Activated CD4-positive, alpha-beta memory T cell treated with anti-CD3 and anti-CD28 coated beads for 36 hours (primary cell): ENCODE measurements at places on chromosomes 3 and 15. TPM values are rescaled to one million over a fixed set of nuclear protein-coding genes. Genes with fewer than 3 reads are reported as not detected.

DNA sequence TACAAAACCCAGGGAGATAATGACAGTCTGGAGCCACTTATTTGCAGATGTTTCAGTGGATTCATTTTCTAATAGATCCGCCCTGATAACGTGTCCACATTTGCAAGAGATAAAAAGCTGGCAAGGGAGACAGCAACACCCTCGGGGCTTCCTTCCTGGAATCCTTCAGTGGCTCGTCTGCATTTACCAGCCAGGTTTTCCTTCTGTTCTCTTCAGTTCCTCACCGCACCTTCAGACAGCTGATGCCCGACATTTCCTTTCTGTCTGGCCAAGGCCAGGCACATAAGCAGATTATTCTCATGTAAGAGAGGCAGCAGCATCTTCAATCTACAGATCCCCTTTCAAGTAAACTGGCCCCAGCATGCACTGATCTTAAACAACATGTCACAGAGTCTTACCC lies 56.2 kb upstream of the SPATA12 start:
- H3K27ac ChIP-seq = no peak overlapping the region
- peaks cover 7% of the 10 kb centered on the region for H3K27me3 ChIP-seq
- no peak overlapping the region for H3K4me3 ChIP-seq
- H3K36me3 ChIP-seq = no peaks in the 10 kb centered on the region
- peaks cover 4% of the 10 kb centered on the region for H3K4me1 ChIP-seq

- peaks cover 5% of the 10 kb centered on the region for H3K4me1 ChIP-seq
- H3K36me3 ChIP-seq = no peaks in the 10 kb centered on the region
- H3K4me3 ChIP-seq = no peak overlapping the region
- no peak overlapping the region for H3K27ac ChIP-seq
These were observed 112.1 kb upstream of the MB21D2 start for GRCh38 chr3:193029800-193030199.

- H3K27me3 ChIP-seq = no peaks in the 10 kb centered on the region
- H3K4me3 ChIP-seq = no peak overlapping the region
- peaks cover 16% of the 10 kb centered on the region for H3K4me1 ChIP-seq
- H3K36me3 ChIP-seq = peaks cover 25% of the 10 kb centered on the region
- no peak for DNase-seq
- no peak overlapping the region for H3K27ac ChIP-seq
These were observed 415.3 kb downstream of the FOXP1 start for GRCh38 chr3:71168121-71168721.

DNA sequence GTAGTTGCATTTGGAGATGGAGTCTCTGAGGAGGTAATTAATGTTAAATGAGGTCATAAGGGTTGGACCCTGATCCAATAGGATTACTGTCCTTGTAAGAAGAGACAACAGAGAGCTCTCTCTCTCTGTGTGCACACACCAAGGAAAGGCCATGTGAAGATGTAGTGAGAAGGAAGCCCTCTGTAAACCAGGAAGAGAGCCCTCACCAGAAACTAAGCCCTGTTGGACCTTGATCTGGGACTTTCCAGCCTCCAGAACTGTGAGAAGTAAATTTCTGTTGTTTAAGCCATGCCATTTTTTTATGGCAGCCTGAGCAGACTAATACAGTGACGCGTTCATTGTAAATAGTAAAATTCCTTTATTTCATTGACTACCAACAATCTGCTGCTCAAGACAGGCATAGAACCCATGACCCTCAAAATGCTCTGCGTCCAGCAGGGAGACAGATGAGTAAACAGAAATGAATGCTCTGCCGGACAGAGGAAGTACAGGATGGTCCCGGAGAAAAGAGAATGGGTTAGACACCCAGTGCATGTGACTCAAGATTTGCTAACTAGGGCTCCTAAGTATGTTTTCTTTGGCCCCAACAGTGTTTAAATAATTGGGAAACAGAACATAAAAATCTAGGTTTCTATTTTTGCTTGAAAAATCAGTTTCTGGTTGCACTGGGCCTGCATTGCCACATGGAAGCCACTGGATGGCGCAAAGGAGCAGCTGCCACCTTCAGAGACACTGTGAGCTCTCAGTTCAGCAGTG lies 37.9 kb upstream of the TNFAIP8L3 start:
- no peak overlapping the region for H3K27ac ChIP-seq
- H3K4me3 ChIP-seq = no peak overlapping the region
- peaks cover 1% of the 10 kb centered on the region for H3K27me3 ChIP-seq

DNA sequence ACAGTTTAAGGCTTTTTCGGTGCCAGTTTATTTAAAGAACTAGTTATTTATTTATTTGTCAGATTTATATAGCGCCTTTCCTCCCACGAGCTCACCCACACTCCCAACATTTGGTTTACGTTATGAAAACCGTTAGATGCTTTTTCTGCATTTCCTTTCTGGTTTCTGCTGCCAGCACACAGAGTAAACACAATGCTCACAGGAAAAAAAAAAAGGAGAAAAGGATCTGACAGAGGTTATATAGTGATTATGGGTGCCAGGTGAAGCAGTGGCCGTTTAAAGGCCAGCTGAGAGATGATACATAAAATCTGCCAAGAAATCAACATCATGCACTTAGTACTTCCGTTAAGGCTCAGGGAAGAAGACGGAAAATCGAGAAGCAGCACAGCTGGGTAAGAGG lies 37.9 kb downstream of the ETV5 start:
- peaks cover 2% of the 10 kb centered on the region for H3K36me3 ChIP-seq
- DNase-seq = no peak
- peaks cover 6% of the 10 kb centered on the region for H3K4me1 ChIP-seq
- peaks cover 19% of the 10 kb centered on the region for H3K27me3 ChIP-seq

GRCh38 chr3:37912052-37912733 lies 50.5 kb downstream of the CTDSPL start:
- H3K4me3 ChIP-seq = no peak overlapping the region
- no peak for DNase-seq
- peaks cover 2% of the 10 kb centered on the region for H3K36me3 ChIP-seq
- H3K27me3 ChIP-seq = no peaks in the 10 kb centered on the region

GRCh38 chr15:96514607-96515285 lies 184.2 kb downstream of the NR2F2 start:
- no peaks in the 10 kb centered on the region for H3K27me3 ChIP-seq
- H3K4me3 ChIP-seq = no peak overlapping the region
- DNase-seq = no peak
- H3K27ac ChIP-seq = no peak overlapping the region
- no peaks in the 10 kb centered on the region for H3K4me1 ChIP-seq

GRCh38 chr15:61521953-61522352 lies 292.9 kb upstream of the RORA start:
- no peaks in the 10 kb centered on the region for H3K4me1 ChIP-seq
- no peak overlapping the region for H3K4me3 ChIP-seq
- no peaks in the 10 kb centered on the region for H3K36me3 ChIP-seq

- H3K36me3 ChIP-seq = no peaks in the 10 kb centered on the region
- H3K27ac ChIP-seq = no peak overlapping the region
- no peaks in the 10 kb centered on the region for H3K27me3 ChIP-seq
- H3K4me1 ChIP-seq = no peaks in the 10 kb centered on the region
These were observed 287.5 kb downstream of the MAGI1 start for GRCh38 chr3:65751123-65751700.

- peaks cover 2% of the 10 kb centered on the region for H3K27me3 ChIP-seq
- no peak for DNase-seq
- no peaks in the 10 kb centered on the region for H3K36me3 ChIP-seq
- H3K4me1 ChIP-seq = no peaks in the 10 kb centered on the region
- H3K4me3 ChIP-seq = no peak overlapping the region
- H3K27ac ChIP-seq = no peak overlapping the region
These were observed 21.5 kb upstream of the MORF4L1 start for GRCh38 chr15:78850941-78851755.

GRCh38 chr15:68382286-68383007 lies 49.5 kb downstream of the ITGA11 start:
- H3K36me3 ChIP-seq = no peaks in the 10 kb centered on the region
- peaks cover 9% of the 10 kb centered on the region for H3K4me1 ChIP-seq
- peak; percentile 3 for DNase-seq
- no peaks in the 10 kb centered on the region for H3K27me3 ChIP-seq
- no peak overlapping the region for H3K27ac ChIP-seq

- H3K4me1 ChIP-seq = peaks cover 27% of the 10 kb centered on the region
- H3K4me3 ChIP-seq = no peak overlapping the region
- no peaks in the 10 kb centered on the region for H3K27me3 ChIP-seq
- no peak overlapping the region for H3K27ac ChIP-seq
These were observed 32.8 kb upstream of the RASA2 start for GRCh38 chr3:141454054-141454453.

GRCh38 chr15:99174567-99175395 lies 69.9 kb downstream of the SYNM start:
- no peak overlapping the region for H3K4me3 ChIP-seq
- H3K4me1 ChIP-seq = no peaks in the 10 kb centered on the region
- no peaks in the 10 kb centered on the region for H3K27me3 ChIP-seq
- DNase-seq = no peak

DNA sequence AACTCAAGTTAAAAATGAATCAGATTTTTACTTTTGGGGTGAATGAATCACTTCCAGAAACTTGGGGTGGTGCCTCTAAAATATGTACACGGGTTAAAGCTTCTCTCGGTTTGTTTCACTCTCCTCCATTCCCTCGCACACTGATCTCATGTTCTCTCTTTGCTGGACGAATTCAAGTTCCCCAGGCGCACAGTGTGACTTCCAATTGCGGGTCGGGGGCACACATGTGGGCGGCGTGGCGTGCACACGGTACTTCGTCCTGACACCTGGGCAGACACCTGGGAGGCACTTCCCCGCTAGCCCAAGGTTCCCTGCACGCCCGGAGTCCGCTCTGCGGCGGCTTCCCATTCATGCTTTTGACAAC lies 692 bp downstream of the SCAANT1 start:
- no peaks in the 10 kb centered on the region for H3K27me3 ChIP-seq
- peak overlapping the region; percentile 93 for H3K27ac ChIP-seq

DNA sequence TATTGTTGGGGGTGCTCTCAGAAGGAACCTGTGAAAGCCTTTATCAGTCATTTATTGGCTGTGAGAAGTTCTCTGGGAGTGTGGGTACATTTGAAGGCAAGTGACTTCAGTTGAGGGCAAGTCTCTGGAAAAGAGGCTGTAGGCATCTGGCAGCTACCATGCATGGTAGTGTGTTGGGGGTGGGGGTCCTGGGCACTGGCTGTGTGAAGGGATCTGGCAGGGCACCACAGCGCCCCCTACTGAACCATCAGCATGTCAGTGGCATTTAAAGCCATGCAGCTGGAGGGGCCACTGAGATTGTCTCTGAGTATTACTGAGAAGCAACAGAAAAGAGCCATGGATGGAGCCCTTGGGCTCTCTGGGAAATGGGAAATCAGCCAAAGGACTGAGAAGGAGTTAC lies 30.6 kb downstream of the CRTAP start:
- peaks cover 6% of the 10 kb centered on the region for H3K36me3 ChIP-seq
- peak; percentile 55 for DNase-seq
- H3K4me1 ChIP-seq = no peaks in the 10 kb centered on the region
- H3K27me3 ChIP-seq = no peaks in the 10 kb centered on the region

DNA sequence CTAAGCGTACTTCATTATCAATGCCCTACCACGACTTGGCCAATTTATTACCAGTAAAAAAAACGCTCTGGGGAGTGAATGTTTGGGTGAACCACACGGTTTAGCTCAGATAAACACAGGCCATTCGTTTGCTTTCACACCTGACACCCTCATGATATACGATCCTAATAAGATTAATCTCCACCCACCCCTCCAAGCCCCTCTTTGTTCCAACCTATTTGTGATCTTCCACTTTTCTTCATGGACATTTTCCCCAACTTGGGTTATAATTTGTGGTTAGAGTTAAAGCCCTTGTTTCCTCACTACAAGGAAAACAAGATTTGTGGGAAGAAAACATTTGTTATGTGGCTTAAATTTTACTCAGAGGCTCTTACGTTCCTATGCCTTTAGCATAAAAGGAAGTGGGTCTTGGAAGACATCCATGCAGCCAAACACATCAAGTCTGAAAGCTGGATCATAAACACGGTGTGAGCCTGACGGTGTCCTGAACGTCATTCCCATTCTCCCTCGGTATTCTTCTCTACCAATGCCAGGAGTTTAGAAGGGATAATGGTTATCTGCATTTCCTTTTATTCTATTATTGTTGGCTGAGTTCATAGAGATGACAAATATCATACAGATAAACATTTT lies 518.9 kb downstream of the NR2F2 start:
- no peaks in the 10 kb centered on the region for H3K27me3 ChIP-seq
- DNase-seq = no peak
- H3K4me1 ChIP-seq = no peaks in the 10 kb centered on the region
- H3K36me3 ChIP-seq = no peaks in the 10 kb centered on the region
- no peak overlapping the region for H3K27ac ChIP-seq

DNA sequence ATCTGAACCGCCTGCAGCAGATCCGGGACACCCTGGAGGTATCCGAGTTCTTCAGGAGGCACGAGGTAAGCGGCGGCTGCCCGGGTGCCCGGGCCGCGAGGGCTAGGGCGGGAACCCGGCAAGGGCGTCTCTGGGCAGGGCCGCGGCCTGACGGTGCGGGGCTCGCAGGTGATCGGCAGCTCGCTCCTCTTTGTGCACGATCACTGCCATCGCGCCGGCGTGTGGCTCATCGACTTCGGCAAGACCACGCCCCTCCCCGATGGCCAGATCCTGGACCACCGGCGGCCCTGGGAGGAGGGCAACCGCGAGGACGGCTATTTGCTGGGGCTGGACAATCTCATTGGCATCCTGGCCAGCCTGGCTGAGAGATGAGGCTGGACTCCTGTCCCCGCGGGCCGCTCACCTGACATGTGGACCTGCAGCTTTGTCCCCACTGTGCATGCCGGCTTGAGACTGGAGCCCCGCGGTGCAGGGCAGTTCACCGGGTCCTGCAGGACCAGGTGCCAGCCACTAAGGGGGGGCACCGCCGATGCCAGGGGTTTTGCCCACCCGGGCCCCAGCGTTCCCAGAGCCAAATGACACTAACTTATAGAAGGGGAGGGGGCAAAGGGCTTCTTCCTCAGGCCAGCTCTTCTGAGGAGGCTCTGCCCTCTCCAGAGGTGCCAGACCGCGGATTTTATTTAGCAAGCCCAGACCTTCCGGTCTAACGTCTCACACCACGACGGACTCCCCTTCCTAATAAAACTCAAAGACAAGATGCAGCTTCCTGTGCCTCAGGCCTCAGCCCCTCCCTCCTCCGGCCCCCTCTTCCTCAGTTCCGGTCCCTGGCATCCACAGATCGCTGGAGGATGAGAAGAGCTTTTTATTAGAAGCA lies 9.4 kb downstream of the ITPKA start:
- peaks cover 19% of the 10 kb centered on the region for H3K4me1 ChIP-seq
- H3K4me3 ChIP-seq = no peak overlapping the region
- DNase-seq = no peak
- peaks cover 31% of the 10 kb centered on the region for H3K27me3 ChIP-seq
- no peaks in the 10 kb centered on the region for H3K36me3 ChIP-seq

GRCh38 chr3:168850109-168850508 lies 754.4 kb upstream of the GOLIM4 start:
- no peak for DNase-seq
- H3K4me3 ChIP-seq = no peak overlapping the region
- no peaks in the 10 kb centered on the region for H3K27me3 ChIP-seq
- H3K36me3 ChIP-seq = no peaks in the 10 kb centered on the region
- H3K27ac ChIP-seq = no peak overlapping the region

The SLC7A14 gene
- not detected for total RNA-seq

The TMEM212 gene
- total RNA-seq = not detected

The CRABP1 gene
- not detected for total RNA-seq

The LXN gene
- total RNA-seq = 8.6 TPM
